ENCODE measurements at places on chromosomes 11 and 22.

- DNase-seq: no peak
These were observed 43.8 kb downstream of the NECTIN1 start for GRCh38 chr11:119685111-119685746.

GRCh38 chr11:125404157-125404810, 91.8 kb downstream of the FEZ1 start:
- DNase-seq: no peak

- DNase-seq: no peak
These were observed 284.6 kb upstream of the ZC3H12C start for GRCh38 chr11:109808569-109808968.

DNA sequence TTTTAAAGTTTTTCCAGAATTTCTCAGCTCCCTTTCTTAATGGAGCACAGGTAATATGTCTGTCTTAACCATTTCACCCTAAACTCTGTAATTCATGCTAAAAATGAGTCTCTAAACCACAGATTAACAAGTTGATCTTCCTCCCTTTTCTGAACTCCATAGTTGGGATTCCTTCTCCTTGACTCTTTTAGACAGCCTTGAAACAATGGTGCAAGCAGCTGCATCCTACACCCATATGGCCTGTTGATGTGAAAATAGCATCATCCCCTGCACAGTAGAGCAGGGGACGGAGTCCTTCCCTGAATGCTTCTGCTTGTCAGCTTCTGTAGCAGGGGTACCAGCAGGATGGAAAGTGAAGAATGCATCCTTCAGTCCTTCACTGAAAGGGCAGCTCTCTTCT, 192.8 kb upstream of the SORL1-AS1 start:
- DNase-seq: no peak

- DNase-seq: no peak
These were observed 110.3 kb downstream of the ATXN10 start for GRCh38 chr22:45781966-45782365.

GRCh38 chr11:75919525-75919924, 104.5 kb downstream of the UVRAG start:
- DNase-seq: no peak

GRCh38 chr22:47784367-47784983, 1022.0 kb downstream of the TBC1D22A start:
- DNase-seq: no peak

DNA sequence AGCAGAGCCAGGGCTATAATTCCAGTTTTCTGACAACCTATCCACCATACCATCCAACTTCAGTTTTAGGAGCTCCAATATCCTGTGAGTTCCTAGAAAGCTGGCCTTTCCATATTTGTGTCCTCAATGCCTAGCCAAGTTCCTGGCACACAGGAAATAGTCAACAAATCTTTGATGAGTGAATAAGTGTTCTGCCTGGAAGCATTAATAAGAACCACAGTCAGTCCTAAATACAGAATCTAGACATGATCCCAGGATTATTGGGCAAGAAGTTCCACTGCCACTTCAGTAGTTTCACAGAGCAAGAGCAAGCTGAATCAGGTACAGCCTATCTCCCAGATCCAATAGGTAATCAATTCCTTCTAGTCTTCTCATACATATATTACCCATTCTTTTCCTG, 942.0 kb downstream of the DLG2 start:
- DNase-seq: no peak

- no peak for DNase-seq
These were observed 1.4 kb downstream of the AIFM3 start for GRCh38 chr22:20968281-20968977.

- DNase-seq: no peak
These were observed 20.5 kb downstream of the DAGLA start for GRCh38 chr11:61700720-61701119.

- no peak for DNase-seq
These were observed 735.1 kb upstream of the CCDC90B start for GRCh38 chr11:84021291-84021690.

- DNase-seq: no peak
These were observed 36.5 kb downstream of the SDHD start for GRCh38 chr11:112123129-112123528.

GRCh38 chr11:35303596-35304385, 115.6 kb downstream of the SLC1A2 start:
- DNase-seq: no peak

GRCh38 chr11:7672960-7673723, at the start of gene CYB5R2:
CYB5R2 (minus strand) TSS chr11:7673500; CDS start chr11:7672825, 675 bp downstream.
- DNase-seq: no peak

- no peak for DNase-seq
These were observed 203.0 kb downstream of the KIRREL3 start for GRCh38 chr11:126797457-126798169.

GRCh38 chr11:90349731-90350130, 126.9 kb upstream of the CHORDC1 start:
- DNase-seq: no peak

DNA sequence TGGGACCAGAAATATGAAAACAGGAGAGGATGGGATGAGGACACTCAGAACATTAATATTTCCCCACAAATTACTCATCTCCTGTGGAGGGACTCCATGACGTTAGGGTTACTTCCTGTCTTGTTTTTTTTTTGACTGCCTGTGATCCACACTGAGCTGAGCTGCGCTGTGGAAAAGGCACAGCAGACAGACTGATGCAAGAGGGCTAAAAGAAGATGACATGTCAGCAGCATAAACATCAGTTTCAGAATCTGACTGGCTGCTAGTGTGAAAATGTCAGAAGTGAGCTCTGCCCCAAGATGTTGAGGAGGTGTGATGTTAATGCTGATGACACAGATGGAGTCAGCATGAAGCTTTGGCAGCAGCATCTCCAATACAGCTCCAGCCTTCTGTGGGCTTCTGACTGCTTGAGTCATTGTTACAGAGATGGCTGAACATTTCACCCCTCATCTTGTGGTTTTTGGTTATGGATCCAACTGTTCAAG, 286.8 kb downstream of the BLID start:
- DNase-seq: no peak

DNA sequence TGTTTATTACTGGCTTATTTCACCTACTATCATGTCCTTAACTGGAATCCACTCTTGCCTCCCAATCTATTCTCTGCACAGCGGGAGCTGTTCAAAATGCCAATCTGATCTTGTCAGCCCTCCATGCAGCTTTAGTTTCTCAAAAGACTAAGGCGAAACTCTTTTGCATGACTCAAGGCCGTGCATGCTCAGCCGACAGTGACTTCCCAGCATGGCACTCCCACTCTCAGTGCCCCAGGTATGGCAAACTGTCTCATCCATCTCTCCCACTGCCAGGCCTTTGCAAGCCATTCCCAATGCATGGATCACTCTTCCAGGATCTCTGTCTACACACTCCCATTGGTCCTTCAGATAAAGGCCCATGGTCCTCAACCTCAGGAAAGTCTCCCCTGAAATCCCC, 245.9 kb downstream of the LARGE1 start:
- no peak for DNase-seq

DNA sequence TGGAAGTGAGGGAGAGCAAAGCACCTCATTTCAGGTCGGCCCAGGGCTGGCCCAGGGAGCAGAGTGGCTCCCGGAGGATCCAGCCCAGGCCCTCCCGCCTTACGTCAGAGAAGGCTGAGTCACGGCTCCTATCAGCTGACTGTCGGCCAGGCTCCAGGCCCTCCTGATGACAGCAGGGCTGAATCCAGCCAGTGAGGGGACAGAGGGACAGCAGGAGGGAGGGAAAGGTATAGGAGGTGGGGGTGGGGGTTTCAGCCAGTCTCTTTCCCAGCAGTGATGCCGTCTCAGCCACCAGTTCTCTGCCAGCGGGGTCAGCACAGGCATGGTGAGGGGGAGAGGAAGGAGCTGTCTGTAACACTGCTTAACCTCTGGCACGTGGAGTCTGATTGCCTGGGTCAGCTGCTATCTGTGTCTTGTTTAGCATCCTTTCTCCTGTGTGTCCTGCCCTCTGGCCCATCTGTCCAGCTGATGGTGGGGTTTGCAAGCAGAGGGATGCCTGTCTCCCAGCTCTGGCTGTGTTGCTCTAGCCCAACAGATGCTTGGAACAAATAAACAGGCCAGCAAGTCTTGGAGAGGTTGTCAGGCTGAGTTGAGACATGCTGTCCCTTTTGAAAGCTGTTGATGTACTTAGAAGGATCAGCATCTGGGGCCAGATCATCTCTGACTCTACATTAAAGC, 74.0 kb downstream of the ADAMTS15 start:
- no peak for DNase-seq

GRCh38 chr11:69868871-69869270, 49.7 kb upstream of the FGF3 start:
- no peak for DNase-seq

DNA sequence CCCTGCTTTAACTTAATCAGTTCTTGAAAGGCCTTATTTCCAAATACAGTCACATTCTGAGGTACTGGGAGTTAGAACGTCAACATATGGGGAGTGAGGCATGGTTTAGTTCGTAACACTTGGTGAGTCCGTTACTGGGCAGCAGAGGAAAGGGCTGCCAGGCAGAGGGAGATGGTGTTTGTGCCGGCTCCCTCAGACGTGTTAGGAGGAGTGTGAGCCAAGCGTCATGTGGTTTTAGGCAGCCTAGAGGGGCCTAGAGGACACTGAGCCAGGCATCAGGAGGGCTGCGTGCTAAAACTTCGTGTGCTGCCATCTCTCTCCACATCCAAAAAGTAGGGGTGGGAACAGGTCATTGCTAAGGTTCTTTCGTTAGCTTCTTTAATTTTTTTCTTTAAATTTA, 10.2 kb downstream of the BCR start:
- DNase-seq: no peak

- DNase-seq: no peak
These were observed 955.6 kb downstream of the OPCML start for GRCh38 chr11:132576706-132577105.

- no peak for DNase-seq
These were observed 3.4 kb downstream of the TSPAN32 start for GRCh38 chr11:2305140-2305778.

- no peak for DNase-seq
These were observed 13.8 kb upstream of the JAM3 start for GRCh38 chr11:134055029-134055428.

- no peak for DNase-seq
These were observed 16.0 kb downstream of the POLA2 start for GRCh38 chr11:65277631-65278277.

- DNase-seq: no peak
These were observed 24.4 kb downstream of the OR8B12 start for GRCh38 chr11:124518989-124519451.

- DNase-seq: no peak
These were observed 1419.6 kb downstream of the TBC1D22A start for GRCh38 chr22:48182031-48182430.

GRCh38 chr22:41920271-41920976, 5.5 kb upstream of the SHISA8 start:
- no peak for DNase-seq

DNA sequence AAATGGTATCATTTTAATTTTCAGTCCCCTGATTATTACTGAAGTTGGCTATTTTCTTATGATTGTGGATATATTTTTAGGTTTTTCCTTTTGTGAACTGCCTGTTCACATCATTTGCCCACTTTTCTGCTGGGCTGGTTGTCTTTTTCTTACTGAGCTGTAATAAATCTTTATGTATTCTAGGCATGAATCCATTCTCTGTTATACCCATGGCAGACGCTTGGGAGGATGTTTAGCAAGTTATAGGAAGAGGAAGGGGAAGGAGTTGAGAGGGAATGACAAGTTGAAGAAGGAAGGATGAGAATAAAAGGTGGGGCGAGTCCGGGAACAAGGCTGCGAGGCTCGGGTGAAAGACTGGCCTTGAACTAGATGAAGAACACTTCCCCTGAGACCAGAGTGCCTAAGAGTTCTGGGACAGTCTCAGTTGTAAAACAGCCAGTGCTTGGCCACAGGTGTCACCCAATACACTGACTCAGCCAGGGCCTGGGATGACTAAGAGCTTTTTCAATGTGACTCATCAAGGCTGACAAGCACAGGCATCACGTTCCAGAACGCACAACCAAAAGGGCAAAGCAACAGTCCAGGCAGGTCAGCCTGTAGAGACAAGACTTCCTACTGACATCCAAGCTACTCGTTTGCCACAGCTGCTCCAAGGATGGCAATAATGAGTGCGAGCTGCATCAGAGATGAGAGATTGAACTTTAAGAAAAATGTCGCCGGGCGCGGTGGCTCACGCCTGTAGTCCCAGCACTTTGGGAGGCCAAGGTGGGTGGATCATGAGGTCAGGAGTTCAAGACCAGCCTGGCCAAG, 35.2 kb downstream of the LRFN4 start:
- DNase-seq: no peak

GRCh38 chr11:44188643-44189042, 93.2 kb downstream of the EXT2 start:
- DNase-seq: no peak

- DNase-seq: no peak
These were observed 47.9 kb upstream of the YWHAH start for GRCh38 chr22:31896472-31896871.

DNA sequence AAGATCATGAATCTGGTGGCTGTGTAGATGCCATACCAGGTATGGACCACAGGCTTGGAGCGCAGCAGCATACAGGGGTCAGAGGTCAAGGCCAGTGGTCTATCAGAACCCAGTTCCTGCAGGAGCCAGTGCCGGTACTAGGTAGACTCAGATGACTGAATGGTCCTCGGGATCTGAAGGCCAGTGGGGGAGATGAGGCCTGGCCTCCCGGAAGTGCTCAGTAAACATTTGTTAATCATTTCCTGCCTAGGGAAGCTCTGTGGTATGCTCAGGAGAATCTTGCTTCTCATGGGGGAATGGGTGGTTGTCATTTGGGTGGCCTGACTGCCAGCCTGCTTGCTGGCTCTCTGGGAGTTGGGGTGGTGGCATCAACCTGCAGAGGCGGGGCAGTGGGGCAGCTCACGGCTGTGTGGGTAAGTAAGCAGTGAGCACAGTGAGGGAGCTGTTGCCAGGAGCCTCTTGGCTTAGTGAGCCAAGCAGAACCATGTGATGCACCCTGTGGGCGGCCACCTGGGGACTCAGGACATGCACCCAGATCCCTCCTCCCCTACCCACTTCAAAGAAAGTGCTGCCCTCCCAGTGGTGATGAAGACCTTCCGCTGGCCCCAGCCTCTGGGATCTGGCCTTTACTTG, 33.0 kb downstream of the PTPRJ start:
- no peak for DNase-seq

GRCh38 chr11:83312430-83312829, 26.3 kb upstream of the CCDC90B start:
- DNase-seq: no peak

- no peak for DNase-seq
These were observed 82.8 kb downstream of the FBXO7 start for GRCh38 chr22:32557444-32557843.

Data from cortex of kidney (tissue), 1 donor.